Dorsolateral prefrontal cortex (tissue), 122 donors: ENCODE measurements at places on chromosomes 11 and 22. TPM values are rescaled to one million over a fixed set of nuclear protein-coding genes. Genes with fewer than 3 reads are reported as not detected.

DNA sequence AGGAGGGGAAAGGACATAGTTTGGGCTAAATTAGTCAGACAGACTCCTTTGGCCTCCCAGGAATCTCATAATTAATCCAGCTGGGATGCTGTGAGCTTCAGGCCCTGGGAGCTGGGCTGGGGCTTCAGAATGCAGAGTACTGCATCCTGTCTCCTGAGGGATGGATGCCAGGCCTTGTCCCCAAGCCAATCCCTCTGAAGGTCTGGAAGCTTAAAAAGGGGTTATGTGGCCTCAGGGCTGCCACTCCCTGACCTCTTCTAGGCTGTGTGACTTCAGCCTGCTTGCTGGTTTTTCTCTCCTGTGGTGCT, 6.9 kb upstream of the LRRC32 start:
- DNase-seq: no peak

DNA sequence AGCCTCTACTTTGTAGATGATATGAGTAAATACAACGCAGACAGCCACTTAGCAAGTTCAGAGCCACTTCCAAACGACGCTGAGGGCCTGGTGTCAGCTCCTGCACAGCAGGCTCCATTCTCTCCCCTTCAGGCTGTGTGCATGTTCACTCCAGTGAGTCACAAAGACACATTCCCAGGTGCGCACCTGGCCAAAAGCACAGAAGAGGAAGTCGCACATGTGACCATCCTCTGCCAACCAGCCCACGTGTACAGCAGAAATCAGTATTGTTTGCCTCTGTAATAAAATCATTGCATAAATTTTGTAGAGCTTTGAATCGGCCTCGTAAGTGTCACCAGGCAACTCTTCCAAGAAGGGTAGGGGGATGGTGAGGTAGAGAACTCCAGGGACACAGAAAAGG, 19.5 kb upstream of the TPH1 start:
- DNase-seq: no peak

Gene TOB2
- total RNA-seq: 46.4 TPM

DNA sequence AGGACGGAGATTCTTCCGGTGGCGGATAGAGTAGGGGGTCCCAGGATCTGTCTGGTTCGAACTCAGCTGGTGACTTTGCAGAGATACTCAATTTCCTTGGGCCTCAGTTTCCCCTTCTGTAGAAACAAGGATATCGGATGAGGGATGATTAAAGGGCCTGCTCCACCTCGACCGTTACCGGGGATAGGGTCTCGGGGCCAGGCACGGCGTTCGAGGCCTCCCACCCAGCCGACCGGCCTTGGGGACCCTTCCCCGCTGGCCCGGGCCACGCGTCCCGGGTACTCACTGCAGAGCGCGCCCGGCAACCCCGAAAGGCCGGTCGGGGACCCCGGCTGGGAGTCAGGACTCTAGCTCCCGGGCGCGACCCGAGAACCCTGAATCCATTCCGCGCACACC, 321 bp downstream of the RHBDD3 start:
- no peak for DNase-seq

GRCh38 chr11:111435046-111435698, 56.1 kb upstream of the POU2AF1 start:
- no peak for DNase-seq

DNA sequence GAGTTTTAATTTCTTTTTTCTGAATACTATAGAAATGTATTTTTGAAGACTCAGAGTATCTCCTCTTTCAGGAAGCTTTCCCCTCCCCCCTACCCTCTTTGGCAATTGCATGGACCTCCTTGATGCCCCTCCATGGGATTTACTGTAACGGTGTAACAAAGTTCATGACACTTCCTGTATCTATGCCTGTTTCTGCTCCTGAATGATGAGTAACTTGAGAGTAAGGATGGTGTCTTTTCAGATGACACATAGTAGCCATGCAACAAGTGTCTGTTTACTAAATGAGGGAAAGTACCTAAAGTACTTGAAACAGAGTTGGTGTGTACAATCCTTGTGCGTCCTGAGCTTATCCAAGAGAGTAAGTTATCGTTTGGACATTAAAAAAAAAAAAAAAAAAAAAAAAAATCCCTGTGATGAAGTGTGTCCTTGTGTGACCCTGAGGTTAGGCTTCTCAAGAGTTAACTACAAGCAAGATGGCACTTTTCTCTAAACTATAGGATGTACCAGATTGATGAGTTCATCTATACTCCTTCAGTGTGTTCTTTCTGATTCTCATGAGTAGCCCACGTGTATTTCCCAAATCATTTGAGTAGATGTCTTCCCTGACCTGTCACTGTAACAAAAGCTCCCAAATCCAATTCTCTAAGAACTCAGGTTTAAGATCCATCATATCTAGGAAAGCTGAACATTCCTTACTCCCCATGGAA, 7.4 kb downstream of the ETS1 start:
- DNase-seq: no peak

Gene ACTN3
- not detected for total RNA-seq

Gene HBG2
- total RNA-seq: not detected

Gene POTEH
- total RNA-seq: not detected

Gene FIBIN
- total RNA-seq: 12.7 TPM

Gene TPBGL
- 1.1 TPM for total RNA-seq
